ENCODE measurements at places on chromosomes 11 and 22.

- no peak for DNase-seq
These were observed 13.9 kb downstream of the APOL2 start for GRCh38 chr22:36225333-36225922.

- DNase-seq = no peak
These were observed 75.2 kb downstream of the PTPRJ start for GRCh38 chr11:48055292-48056132.

DNA sequence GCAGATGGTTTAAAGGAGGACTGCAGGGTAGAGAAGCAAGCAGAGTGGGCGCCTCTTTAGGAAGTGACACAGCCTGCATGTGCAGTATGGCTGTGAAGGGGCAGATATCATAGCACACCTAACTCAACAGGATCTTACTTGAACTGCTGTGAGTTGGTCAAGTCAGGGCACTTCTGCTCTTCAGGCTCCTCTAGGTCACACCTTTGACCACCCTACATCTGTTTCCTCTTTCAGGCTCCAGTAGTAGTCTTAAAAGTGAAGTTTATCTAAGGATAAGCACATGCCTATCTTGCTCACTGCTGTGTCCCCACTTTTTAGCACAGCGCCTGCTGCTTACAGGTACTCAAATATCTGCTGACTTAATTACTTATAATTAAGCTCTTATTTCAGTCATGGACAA, 6.5 kb downstream of the MRPL16 start:
- DNase-seq = no peak

GRCh38 chr22:47035425-47035881, 273.0 kb downstream of the TBC1D22A start:
- DNase-seq = no peak

DNA sequence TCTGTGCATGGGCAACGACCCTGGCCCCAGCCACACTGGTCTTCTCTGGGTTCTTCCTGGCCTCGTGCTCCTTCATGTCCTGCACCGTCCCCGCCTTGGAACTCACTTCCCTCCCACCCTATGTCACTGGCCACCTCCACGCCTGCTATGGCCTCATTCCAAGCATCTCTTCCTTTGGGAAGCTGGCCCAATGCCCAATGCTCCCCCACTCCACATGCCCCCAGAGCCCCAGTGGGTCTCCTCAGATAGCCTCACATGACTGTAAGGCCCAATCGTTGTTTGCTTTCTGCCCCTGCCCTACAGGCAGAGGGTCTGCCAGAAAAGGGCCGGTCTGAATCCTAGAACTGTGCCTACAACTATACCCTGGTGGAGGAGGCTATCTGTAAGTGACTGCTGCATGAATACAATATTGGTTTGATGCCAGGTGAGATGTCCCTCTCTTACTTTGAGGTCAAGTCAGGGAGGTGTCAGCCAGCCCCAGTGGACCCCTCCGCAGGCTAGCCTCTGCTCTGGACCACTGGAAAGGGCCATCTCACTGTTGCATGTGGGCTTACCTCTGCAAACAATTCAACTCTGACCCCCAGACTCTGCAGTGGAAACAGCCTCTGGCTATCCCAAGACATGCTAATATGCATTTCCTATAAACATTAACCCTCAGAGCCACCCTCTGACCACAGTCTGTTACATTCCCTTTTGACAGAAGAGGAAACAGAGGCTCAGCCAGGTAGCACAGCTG, 2.1 kb upstream of the GNAZ start:
- no peak for DNase-seq

DNA sequence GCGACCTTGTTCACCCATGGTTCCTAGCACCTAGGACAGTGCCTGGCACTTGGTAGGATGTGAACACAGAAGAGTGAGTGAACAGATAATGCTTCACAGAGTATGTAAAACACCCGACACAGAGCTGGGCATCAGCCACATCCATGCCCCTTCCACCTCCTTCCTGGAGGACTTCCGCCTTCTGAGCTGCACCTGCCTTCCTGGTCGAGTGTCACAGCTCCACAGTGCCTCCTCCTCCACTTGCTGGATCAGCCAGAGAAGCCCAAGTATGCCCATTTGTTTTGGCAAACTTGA, 20.1 kb downstream of the PRDM11 start:
- no peak for DNase-seq
